ENCODE measurements at places on chromosomes 7 and 10.

DNA sequence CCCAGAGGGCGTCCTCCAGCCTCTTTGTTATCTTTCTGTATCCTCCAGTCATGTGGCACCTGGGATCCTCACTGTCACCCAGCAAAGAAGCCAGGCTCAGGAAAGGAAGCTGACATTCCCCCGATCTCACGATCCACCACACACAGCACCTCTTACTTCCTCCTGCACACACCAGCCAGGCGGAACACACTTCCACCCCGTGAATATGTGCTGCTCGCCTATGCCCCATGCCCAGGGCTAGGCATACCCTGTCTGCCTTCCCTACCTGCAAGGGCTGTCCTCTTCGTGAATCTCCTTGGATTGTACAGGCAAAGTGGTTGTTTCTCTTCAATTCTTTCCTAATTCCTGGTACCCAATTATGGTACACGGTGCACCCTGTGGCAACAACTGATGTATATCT is 191.0 kb downstream of the TNS3 start:
- no peak for DNase-seq

DNA sequence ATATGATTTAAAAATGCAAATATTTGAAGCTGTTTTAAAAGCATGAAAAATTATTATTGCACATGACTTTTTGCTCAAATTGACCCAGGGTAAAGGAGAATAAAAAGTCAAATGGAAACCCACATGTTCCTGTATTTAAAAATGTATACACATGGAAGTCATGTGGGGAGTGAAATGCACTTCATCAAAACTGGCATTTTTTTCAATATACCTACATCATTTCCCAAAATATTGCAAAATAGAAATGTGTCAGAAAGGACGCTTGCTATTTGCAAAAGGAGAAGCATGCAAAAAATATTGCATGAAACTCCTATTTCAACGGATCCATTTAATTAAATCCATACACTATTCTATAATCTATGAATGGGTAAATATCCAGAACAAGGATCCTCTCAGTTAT is 117.0 kb downstream of the POU6F2 start:
- no peak for DNase-seq

- DNase-seq, result no peak
Observed at GRCh38 chr10:99346247-99346646, 17.1 kb downstream of the CNNM1 start.

- no peak for DNase-seq
Observed at GRCh38 chr10:97903128-97904017, 53.7 kb downstream of the GOLGA7B start.

GRCh38 chr10:55174419-55174818 is 373.4 kb upstream of the PCDH15 start:
- no peak for DNase-seq

DNA sequence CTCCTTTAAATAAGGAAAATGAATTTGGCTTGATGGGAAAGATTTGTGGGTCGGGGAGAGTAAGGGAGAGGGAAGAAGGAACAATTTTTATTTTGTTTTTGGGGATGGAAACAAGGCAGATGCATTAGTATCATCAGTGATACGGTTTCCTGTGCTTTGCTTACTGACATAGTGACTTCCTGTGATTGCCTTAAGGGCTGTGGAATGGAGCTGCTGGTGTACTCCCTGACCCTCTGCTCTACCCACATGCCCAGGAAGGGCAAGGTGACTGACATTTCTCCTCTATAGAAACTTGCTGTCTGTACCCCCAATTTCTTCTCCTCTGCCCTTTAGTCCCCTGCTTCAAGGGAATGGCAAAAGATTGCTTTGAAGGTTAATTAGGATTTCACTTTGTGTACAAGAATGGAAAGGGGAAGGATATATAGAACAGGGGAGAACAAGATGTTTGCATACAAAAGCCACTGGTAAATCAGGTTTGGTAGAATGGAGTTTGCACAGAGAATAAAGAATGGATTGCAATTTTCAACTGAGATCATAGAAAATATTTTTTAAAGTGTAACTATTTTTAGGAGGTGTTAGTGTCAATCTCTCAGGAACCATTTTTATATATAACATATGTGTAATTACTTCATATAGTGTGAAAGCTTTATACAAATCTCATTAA is 129.0 kb upstream of the AGR3 start:
- DNase-seq, result no peak

DNA sequence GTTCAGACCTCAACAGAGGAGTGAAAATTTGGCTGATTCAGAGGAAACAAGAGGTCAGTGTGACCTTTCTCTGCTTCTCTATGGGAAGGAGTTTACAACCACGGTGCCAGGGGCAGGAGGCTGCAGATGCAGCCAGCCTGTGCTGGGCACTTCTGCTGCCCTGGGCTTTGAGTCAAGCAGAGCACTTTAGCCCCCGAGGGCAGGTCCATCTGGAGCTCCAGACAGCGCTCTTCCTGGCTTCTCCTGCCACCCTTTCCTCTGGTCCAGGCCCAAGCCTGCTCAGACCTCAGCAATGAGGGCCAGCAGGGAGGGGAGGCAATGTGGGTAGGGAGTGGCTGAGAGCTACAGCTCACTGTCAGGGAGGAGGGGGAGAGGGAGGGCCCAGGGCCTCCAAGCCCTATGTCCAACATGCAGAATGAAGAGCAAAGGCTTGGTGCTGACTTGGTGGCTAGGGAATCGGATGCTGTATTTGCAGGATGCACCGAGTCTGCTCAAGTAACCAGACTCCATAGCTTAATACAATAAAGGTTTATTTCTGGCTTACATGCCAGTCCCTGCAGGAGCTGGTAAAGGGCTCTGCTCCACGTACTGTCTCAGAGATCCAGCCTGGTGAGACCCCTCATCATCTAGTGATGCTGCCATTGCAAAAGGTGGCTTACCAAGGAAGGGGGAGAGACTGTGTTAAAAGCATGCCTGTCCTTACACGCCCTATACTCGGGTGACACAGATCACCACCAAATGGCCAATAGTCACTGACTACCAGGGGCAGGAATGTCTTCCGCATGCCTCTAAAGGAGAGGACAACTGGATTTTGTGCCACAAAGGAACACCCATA is 481.6 kb downstream of the RPS24 start:
- no peak for DNase-seq

- DNase-seq, result no peak
Observed at GRCh38 chr7:70915067-70915466, 216.9 kb upstream of the GALNT17 start.

- DNase-seq, result no peak
Observed at GRCh38 chr7:33719059-33719581, 186.2 kb upstream of the BMPER start.

DNA sequence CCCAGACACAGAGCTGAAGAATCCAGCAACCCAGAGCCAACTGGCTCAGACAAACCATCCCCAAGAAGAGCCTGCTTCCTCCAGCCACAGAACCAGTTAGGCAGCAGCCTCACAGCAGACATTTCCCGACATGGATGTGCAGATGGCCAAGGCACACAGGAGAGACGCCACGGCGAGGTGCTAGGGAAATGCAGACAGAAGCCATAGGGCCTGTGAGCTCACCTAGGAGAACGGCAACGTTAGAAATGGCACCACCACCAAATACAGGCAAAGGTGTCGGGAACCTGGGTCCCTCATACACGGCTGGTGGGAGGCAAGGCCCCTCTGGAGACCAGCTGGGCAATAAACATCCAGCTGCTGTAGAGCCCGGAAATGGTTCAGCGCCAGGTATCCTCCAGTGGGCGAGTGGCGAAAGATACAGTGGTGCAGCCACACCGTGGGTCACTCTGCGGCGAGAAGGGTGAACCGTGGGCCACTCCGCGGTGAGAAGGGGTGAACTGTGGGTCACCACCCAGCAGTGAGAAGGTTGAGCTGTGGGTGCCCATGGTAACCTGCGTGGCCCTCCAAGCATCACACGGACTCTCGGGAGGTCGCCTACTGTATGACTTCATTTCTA is 31.2 kb downstream of the JAKMIP3 start:
- DNase-seq, result no peak

DNA sequence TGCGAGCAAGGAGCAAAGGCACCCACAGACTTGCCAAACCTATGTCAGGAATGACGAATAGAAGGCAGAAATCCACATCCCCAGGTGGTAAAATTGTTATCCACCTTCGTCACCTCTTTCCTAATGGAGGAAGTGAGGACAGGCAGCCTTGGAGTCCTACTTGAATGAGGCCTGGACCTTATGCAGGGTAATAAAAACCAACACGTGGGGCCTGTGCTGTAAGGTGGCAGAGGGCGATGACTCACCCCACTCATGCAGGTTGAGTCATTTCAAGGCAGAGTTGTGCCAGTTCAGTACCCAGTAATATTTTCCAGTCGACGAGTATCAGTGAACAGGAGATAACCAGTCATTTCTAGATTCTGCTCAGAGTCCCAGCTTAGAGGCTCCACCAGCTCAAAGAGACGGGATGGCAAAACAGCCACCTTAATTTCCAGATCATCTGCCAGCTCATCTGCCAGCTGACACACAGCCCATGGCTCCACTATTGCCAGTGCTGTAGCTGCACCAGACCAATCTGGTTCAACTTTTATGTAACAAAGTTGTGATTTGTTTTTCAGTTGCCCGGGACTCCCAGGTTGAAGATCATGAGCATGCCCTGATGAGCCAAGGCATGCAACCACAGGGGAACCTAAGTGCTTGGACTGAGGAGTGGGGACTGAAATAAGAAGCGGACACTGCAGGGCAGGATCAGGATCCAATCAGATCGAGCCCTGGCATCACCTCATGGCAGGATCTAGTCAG is 176.2 kb upstream of the ITGB1 start:
- DNase-seq, result peak; percentile 96

GRCh38 chr10:113665806-113666354 is 2.0 kb upstream of the NRAP start:
- DNase-seq, result no peak

- DNase-seq, result no peak
Observed at GRCh38 chr10:29109707-29110571, 178.9 kb upstream of the LYZL1 start.

DNA sequence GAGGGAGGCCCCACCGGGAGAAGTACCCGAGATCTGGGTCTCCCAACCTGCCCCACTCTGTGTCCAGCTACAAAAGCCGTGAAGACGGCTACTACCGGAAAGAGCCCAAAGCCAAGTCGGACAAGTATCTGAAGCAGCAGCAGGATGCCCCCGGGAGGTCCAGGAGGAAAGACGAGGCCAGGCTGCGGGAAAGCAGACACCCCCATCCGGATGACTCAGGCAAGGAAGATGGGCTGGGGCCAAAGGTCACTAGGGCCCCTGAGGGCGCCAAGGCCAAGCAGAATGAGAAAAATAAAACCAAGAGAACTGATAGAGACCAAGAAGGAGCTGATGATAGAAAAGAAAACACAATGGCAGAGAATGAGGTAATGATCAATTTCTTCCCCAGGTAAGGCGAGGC is 59.1 kb upstream of the PDCD4 start:
- DNase-seq, result no peak

- DNase-seq, result no peak
Observed at GRCh38 chr10:124650820-124651401, 93.3 kb downstream of the FAM53B start.

DNA sequence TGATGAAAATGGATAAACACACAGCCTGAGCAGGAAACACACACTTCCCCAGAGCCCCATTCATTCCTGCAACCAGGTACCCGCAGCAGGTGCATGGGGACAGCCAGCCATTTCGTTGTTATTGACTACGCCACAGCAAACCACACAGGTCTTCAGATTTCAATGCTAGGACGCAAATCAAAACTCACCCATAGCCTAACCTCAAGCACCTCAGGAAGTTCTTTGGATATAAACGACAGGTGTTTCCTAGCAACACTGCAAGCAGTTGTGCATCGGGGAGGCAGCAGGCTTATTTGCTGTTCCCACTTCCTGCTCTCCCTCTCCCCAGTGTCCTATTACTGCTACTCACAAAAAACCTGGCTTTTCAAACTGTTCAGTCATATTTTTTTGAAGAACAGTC is 176.5 kb upstream of the FRMD4A start:
- DNase-seq, result no peak

DNA sequence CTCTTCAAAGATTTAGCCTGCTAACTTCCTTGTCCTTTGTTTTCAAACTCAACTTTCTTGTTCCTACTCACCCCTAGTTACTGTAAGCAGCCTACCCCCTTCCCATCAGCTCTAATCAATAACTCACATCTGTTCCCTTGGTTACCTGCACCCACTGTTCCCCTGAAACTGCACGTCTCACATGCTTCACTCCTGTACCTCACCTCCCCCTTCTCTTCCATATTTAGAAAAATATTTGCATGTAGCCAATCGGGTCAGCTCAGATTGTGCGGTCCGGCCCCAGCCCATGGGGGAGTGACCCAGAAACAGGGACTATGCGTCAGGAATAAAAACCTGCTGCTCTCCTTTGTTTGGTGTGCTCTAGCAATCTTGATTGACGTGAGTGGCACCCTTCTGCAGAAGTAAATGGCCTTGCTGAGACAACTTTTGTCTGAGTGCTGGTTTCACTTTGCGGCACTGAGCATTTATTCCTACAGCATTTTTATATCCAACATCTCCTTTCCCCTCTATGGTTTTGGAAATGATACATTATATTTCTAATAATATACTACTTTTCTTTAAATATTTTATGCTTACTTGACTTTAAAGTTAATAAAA is 21.1 kb upstream of the FAM221A start:
- DNase-seq, result no peak

DNA sequence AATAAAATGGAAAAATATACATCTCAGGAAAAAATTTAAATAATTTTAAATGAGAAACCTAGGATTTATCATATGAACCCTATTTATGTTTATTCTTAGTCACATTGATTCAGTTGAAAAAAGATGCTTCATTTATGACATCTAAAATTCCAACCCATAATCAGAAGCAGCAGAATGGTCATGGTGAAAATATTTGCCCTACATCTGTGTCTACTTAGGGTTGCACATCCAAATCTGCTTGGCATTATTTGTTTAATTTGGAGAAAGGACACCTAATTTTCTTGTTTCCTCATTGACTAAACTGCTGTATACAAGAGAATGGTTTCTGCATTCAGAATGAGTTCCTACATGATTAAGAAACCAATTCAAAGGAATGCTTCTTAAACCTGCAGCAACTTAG is 72.9 kb upstream of the SKAP2 start:
- no peak for DNase-seq

GRCh38 chr10:110750931-110751330 is 106.8 kb downstream of the RBM20 start:
- no peak for DNase-seq

DNA sequence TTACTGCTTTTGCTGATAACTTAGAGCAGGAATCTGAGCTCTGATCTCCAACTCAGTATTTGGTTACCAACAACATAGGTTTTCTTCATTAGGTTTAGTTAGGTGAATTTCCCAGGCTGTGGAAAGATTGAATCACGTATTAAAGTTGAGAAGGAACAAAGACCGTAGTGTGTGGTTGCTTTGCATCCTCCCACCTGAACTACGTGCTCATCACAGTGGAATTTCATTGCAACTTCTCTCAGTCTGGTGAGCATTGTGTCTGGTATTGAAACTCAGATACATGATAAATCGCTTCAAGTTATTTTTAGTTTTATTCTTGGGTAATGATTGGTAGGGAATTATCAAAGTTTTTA is 139.4 kb upstream of the AKR1E2 start:
- no peak for DNase-seq

GRCh38 chr7:34057956-34058355 is 152.6 kb downstream of the BMPER start:
- no peak for DNase-seq
